Ascending aorta (tissue), 2 donors: ENCODE measurements at places on chromosomes 4 and X.

GRCh38 chr4:41505161-41505661 is 32.7 kb upstream of the LIMCH1 start:
- peak; percentile 21 for DNase-seq

DNA sequence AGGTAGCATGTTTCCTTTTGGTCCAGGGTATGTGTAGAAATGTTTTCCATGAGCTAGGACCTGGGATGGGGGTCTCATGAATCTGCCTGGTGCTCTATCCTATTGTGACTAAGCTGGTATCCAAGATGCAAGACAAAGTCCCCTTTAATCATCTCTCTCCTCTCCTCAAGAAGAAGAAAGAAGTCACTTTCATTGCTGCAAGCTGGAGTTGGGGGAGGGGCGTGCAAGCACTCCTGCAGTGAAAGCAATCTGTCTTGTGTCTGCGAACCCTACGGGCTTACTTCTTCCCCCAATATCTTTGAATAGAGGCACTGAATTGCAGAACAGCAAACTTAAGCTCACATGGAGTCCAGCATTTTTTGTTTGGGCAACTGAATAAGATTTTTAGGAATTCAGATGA is 27.2 kb upstream of the GRPR start:
- DNase-seq, result no peak

- DNase-seq, result no peak
Measured at GRCh38 chr4:159451006-159451405, 348.1 kb downstream of the RAPGEF2 start.

- no peak for DNase-seq
Measured at GRCh38 chr4:10181745-10182445, 65.3 kb upstream of the WDR1 start.

DNA sequence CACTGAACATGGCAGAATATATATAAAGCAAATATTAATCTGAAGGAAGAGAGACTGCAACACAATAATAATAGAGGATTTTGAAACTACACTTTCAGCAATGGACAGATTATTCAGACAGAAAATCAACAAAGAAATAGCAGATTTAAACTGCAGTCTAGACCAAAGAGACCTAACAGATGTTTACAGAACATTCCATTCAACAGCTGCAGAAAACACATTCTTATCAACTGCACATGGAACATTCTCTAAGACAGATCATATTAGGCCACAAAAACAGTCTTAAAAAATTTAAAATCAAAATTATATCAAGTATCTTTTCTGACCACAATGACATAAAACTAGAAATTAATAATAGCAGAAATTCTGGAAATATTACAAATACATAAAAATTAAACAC is 27.1 kb downstream of the CENPE start:
- no peak for DNase-seq

DNA sequence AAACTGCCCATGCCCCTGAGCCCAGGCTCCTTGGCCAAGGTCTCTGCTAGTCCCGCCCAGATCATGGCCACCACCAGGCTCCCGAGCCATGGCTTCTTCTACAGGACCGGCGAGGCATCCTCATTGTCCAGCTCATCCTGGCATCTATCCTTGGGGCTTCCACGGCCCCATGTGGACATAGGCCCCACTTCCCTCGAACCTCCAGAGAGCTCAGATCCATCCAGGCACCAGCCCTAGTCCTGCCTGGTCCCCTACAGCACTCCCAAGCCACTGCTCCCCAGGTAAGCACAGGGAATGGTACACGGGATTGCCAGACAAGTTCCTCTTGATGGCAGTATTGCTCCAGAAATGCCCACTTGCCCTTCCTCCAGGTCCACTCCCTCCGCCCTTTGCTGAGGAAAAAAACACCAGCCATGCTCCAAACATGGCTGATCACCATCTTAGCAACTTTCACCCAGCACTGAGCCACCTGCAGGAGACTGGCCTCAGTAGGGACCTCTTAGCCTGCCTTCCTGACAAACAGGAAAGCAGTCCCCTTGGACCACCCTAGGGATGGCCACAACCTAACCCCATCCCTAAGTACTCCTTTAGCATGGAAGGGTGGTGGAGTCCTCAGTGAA is 272.1 kb upstream of the AGTR2 start:
- DNase-seq, result peak; percentile 84

- no peak for DNase-seq
Measured at GRCh38 chr4:8770518-8771257, 101.0 kb downstream of the HMX1 start.

GRCh38 chr4:163548481-163549243 is 54.2 kb downstream of the TMA16 start:
- no peak for DNase-seq

DNA sequence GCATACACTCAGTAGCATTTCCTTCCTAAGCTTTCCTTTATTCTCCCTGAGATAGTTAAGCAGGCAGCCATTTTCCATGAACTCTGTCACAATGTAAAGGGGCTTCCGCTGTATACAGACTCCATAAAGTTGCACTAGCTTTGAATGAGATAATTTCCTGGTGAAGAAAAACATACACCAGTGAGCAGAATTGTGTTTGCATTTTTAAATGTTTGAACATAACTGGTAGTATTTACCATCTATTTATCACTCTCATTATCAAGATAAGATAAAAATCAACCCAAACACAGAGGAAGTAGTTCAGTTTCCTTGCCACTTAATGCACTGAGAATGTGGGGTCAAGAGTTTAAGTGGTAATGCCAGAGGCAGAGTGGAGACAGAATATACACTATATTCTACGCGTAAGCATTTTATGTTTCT is 54.1 kb downstream of the TXK start:
- no peak for DNase-seq

DNA sequence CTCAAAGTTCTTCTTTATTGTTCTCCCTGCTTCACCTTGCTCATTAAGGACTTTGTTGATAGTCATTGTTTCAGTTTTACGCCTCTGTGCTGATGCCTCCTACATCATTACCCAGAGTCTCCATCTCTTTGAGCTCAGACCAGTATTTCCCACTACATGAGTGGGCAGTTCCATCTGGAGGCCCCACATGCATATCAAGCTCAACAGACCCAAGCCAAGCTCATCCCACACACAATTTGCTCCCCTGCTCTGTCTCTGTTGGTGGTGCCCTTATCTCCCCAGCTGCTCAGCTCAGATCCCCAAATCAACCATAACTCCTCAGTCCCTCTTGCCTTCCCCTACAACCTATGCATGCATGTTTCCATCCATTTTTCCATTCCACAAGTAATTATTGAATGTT is 85.1 kb upstream of the EFNB1 start:
- no peak for DNase-seq

- DNase-seq, result no peak
Measured at GRCh38 chrX:17247144-17247543, 127.9 kb upstream of the NHS start.

DNA sequence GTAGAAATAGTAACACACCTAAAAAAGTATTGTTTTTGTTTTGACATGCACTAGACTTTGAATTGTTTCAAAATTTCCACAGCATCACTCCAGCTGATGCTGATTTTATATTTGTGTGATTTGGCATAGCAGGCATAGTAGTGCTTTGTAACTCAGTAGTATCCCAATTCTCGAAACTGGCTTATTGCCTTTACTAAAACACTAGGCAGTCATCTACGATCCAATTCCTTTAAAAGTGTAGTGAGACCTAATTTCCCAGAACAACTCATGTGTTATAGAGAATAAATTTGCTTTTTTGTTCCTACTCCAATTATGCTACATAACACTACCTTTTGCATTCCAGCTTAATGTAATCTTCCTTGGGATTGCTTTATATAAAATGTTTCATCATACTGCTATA is 797.7 kb downstream of the ADGRL3 start:
- no peak for DNase-seq

DNA sequence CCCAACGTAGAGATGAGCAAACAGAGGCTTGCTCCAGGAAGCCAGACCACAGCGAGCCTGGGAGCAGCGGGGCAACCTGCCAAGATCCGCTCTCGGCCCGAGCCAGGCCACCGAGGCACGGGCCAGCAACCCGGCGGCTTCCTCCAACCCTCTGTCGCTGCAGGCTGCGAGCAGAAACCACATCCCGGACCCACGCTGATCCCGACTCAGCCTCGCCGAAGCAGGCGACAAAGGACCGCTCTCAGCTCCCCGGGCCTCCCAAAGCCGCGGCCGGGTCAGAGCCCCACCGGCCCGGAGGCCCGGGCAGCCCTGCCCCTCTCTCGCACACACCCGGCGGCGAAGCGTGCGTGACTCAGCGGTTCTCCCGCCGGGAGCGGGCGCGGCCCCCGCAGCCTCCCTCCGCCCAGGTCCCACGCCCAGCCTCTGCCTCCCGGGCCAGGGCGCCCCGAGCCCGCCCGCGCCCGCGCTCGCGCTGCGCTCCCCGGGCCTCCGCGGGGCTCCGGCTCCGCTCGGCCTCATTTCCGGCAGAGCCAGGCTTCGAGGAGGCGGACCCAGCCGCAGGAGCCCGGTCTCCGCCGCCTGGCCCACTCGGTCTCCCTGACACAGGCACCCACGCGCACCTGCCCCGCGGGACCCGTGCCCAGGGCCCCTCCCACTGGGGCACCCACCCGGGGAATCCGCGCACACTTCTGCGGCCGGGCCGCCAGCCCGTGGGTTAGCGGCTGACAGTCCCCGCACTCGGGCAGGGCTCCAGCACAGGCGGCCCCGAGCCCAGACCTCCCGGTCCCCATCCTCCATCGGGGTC is 1.7 kb downstream of the PPP2R2C start:
- peak; percentile 61 for DNase-seq

- no peak for DNase-seq
Measured at GRCh38 chr4:168886351-168886750, 123.7 kb downstream of the CBR4 start.

- DNase-seq, result no peak
Measured at GRCh38 chr4:84852081-84852480, 114.4 kb downstream of the WDFY3 start.

DNA sequence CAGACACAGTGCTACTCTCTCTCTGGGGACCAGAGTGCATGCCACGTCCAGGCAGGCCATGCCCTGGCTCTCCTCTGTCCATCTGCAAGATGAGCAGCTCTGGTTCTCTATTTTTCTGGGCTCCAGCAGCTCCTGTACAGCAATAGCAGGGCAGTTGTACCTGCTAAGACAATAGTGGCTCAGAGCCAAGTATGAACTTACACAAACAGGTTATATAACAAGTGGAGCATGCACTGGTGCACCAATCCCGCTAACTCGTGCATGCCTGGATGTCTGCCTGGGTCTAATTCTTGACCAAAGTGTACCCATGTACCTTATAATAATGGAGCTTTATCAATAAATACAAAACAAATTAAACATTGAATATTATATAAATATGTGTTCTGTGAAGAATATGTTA is 392.3 kb downstream of the CENPC start:
- no peak for DNase-seq

DNA sequence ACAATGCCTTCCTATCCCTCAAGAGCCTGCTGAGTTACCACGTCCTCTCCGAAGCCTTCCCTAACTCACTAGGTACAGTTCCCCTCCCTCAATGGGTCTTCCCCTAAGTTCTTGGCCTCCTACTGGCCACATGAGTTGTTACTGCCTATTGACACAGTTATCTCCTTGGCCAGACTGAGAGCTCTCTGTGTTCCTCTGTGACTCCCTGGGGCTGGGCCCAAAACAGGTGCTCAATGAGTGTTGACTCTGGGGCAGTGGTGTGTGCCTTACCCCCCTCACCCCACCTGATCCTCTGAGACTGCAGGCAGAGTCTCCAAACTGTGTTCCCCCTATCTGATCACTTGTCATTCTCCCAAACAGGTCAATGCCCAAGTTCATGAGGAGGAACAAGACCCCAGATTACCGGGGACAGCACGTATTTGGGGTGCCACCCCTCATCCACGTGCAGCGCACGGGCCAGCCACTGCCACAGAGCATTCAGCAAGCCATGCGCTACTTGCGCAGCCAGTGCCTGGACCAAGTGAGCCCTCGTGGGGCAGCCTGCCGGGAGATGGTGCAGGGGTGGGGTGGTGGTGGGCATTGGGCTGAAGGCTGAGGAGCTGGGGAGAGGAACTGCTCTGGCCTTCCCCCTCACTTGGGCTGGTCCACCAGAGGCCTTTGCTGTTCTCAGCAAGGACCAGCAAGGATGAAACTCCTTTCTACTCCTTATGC is 72.6 kb downstream of the STARD8 start:
- no peak for DNase-seq

- no peak for DNase-seq
Measured at GRCh38 chr4:55032788-55033187, 92.6 kb downstream of the KDR start.

- DNase-seq, result no peak
Measured at GRCh38 chrX:149037281-149037870, 467.7 kb downstream of the IDS start.

GRCh38 chrX:13152518-13153185 is 108.2 kb upstream of the FAM9C start:
- no peak for DNase-seq

GRCh38 chr4:6350646-6351045 is 81.0 kb downstream of the WFS1 start:
- DNase-seq, result no peak
